ENCODE measurements at places on chromosomes 6 and 20.
A peak's percentile ranks its signal among the peaks of the same experiment; 100 is the strongest.

DNA sequence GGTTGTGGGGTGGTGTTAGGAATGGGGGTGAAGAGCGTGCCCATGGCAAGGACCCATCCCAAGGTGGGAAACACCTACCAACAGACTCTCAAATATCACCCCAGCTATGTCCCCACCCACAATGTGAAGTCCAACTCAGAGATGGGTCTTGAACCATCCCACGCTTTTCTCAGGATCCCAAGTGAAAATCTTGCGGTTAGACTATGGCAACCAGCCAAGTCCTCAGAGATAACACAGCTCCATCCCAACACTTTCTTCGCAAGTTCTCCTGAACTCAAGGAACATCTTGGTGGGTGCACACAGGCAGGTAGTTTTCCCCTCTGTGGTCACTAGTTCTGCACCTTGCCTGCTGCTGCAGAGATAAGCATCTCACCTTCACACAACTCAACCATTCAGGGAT lies 116.0 kb downstream of the CDC5L start:
- DNase-seq: no peak

- DNase-seq: no peak
Measured at GRCh38 chr20:19212469-19212815, at the start of gene SLC24A3. TSS of gene SLC24A3 (plus strand) at chr20:19212642.

GRCh38 chr6:169852504-169853195 lies 101.2 kb downstream of the ERMARD start:
- DNase-seq: no peak

DNA sequence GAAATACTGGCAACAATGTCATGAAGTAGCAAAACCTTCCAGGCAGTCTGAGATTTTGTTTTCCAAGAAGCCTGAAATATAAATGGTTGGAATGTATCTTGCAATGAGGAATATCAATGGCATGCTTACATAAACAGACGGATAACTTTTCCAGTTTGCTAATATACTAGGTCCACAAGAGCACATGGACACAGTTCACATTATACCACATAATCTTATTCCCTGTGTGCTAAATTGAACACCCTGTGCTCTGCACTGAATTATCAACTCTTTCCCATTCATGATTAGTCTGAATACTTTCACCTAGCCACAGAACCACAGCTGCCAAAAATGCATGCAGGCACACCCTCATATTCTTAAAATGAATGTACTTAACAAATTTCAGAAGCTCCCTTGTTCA lies 274.3 kb downstream of the COL12A1 start:
- no peak for DNase-seq

DNA sequence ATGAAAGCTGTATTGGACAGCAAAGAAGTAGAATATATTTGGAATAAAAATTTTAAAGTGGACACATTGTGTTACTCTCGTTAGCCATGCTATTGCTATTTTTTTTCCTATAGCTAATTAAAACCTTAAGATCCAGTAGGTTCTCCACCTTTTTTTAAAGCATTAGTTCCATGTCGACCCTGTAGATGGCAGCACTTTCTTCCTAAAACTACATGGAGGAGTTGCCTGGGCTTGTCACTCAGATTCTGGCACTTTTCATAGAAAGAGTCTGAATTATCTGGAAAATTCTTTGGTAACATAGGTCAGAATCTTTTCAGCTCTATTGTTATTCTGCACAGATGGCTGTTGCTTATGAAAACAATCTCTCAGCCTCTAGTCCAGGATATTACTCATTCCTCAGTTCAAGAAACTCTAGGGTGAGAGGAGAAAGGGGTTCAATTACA lies 42.0 kb upstream of the ESR1 start:
- DNase-seq: peak; percentile 65

GRCh38 chr6:106539936-106540335 lies 89.4 kb downstream of the RTN4IP1 start:
- DNase-seq: no peak

DNA sequence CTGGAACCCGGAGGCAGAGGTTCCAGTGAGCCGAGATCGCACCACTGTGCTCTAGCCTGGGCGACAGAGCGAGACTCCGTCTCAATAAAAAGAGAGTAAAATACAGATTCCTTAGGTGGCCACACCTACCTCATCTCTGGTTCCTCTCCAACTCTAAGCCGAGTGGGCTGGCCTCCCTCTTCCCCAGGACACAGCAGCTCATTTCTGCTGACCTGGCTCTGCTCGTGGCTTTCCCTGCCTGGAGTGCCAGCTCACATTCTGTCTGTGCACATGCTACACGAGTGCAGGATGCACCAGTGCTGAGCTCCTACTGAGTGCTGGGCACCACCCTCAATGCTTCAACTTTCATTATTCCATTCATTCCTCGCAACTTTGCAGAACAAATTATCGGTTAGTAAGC lies 28.8 kb downstream of the EFCAB8 start:
- DNase-seq: no peak

Data from SW 1271 (cell line).